ENCODE measurements at places on chromosomes 2 and 18.
A peak's percentile ranks its signal among the peaks of the same experiment; 100 is the strongest.

DNA sequence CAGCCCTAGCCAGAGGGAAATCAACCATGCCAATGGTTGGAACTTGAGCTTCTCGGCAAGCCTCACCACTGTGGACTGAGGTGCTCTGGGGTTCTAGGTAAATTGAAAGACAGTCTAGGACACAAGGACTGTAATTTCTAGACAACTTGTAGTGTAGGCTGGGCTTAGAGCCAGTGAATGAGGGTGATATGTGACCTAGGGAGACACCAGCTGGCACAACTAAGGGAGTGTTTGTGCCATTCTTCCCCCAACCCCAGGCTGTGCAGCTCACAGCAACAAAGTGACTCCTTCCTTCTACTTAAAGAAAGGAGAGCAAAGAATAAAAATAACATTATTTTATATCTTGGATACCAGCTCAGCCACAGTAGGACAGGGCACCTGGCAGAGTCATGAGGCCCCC lies 1690.7 kb upstream of the TMEFF2 start:
- DNase-seq: no peak

- no peak for DNase-seq
Measured at GRCh38 chr18:8001711-8002301, 434.7 kb downstream of the PTPRM start.

DNA sequence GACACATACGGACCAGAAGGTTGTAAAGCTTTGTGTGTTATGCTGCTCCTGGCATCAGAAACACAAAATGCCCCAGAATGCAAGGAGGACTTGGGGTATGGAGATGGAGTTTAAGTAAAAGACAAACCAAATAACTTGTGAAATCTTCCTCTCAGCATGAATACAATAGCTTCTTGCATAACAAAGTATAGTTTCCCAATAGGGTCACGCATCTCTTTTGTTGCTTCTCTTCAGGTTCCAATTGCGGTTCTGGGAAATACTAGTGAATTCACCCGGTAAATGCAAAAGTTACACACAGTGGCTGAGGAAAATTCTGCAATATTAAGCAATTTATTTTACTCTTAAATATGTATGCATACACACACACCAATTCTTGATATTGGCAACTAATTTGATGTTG lies 339.2 kb upstream of the EPHA4 start:
- DNase-seq: no peak

DNA sequence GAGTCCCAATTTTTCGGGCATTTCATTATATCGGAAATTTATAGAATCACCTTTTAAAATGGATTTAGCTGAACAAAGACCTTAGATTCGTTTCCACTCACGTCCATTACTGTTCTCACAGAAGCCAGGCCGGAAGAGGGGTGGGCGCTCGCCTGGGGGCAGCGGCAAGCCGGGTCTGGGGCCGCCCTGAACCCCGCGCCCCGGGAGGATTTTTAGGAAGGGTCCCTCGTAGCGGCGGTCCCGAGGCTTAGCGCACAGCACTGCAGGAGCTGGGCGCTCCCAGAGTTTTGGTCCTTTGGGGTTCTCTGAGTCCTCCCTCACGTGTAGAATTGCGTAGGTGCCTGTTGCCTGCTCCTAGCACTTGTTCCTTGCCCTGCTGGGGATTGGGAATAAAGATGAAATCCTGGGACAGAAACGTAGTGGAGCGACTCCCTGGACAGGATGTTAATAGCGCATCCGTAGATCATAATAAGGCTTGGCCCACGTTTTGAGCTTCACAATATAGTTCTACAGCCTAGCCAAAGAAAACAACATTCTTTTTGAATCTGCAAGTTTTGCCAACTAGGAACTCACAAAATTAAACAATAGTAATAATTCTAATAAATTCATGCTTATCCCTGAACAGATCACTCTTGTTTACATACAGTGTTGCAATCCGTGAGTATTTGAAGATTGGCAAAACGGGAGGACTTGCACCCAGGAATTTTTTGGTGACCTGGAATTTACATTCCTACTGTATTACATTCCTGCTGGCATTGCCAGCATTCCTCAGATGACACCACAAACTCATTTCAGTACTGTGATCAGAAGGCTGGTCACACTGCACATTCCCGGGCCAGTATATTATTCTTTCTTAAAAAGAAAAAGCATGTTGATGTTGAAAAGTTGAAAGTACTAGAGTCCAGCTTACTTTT lies 875 bp downstream of the C18orf63 start:
- no peak for DNase-seq

GRCh38 chr2:161077367-161078210 lies 82.6 kb upstream of the TANK start:
- DNase-seq: peak; percentile 97

DNA sequence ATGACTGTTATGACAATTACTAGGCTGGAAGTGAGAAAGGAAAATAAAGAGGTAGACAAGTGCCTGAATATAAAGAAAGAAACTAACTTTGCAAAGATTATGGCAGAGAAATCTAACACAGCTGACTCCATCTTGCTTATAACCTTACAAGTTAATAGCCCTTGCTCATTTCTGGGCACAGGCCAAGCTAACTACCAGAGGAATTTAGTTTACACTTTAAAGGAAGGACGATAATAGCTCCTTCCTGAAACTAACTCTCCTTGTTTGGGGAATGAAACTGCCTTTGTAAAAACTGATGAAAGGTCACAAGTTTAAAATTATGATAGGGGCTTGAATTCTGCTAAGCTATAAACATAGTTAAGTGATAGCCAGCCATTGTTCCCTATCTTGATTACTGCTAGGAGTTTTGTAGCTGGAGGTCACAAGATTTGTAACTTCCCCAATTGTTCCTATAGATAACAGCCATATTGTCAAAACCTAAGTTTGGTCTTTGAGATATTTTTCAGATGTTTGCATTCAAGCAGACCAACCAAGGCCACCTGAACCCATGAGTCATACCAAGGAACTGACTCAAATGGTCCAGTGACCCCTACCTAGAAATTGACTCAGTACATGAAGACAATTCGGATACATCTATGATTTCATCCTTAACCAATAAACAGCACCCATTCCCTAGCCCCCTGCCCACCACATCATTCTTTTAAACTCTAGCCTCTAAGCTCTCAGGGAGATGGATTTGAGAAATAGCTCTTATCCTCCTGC lies 209.2 kb upstream of the LRATD1 start:
- no peak for DNase-seq

DNA sequence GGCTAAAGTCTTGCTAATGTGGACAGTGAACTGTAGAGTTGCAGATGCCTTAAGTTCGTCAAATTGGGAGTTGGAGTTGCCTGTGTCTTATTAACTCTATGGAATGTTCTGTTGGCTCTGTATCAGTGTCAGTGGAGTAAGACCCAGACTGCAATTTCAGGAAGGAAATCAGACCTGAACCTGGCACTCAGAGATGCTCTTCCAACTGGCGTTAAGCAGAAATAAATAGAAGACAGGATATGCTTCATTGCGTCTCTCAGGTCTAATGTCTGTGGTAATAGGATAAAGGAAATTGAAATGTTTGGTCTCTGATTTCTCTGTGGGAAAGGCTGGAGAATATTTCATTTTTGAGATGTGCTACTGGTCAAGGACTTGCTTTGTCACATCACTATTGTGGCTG lies 846.7 kb upstream of the ID2 start:
- no peak for DNase-seq

GRCh38 chr2:237351046-237351445 lies 62.9 kb downstream of the COL6A3 start:
- DNase-seq: no peak

- no peak for DNase-seq
Measured at GRCh38 chr2:189008555-189009262, 34.5 kb downstream of the COL3A1 start.

DNA sequence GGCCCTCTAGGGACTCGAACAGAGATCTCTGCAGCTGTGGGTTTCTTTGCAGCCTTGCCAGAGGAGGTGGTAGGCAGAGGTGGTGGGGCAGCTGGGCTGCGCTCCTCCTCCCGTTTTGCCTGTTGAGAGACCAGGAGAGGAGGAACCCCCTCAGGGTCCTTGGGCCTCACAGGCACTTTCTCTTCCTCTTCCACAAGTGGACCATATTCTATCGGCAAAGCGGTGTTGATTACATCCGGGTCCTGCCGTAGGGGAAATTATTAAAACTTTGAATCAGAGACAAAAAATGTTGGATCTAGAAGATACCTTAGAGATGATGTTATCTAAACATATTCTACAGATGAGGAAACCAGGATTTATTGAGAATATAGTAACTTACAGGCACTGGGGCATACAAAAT lies 78.5 kb downstream of the CLIP4 start:
- no peak for DNase-seq

GRCh38 chr2:127735044-127735443 lies 33.7 kb downstream of the SFT2D3 start:
- DNase-seq: no peak

GRCh38 chr2:101521487-101521886 lies 46.6 kb upstream of the RFX8 start:
- no peak for DNase-seq
